EL (cell line): ENCODE measurements at places on chromosomes 16 and 17.

DNA sequence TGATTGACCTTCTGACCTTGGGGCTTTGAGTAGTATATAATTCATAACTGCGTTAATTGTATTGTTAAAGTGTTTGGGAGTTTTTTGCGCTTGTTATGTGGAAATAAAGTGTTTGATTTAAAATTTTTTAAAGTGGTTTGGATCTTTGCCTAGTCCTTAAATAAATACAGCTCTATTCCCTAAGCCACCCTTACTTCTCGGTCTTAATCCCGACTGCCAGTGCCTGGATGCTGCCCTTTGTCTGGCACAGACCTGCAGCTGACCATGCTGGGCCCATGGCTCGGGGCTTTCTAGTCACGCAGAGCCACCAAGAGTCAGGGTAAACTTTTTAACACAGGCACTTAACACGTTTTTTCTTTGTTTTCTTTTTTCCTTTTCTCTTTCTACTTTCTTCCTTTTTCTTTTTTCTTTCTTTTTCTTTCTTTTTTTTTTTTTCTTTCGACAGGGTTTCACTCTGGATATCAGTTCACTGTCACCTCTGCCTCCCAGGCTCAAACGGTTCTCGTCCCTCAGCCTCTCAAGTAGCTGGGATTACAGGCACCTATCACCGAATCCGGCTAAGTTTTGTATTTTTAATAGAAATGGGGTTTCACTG, 19.6 kb upstream of the SLC5A11 start:
- DNase-seq: no peak

DNA sequence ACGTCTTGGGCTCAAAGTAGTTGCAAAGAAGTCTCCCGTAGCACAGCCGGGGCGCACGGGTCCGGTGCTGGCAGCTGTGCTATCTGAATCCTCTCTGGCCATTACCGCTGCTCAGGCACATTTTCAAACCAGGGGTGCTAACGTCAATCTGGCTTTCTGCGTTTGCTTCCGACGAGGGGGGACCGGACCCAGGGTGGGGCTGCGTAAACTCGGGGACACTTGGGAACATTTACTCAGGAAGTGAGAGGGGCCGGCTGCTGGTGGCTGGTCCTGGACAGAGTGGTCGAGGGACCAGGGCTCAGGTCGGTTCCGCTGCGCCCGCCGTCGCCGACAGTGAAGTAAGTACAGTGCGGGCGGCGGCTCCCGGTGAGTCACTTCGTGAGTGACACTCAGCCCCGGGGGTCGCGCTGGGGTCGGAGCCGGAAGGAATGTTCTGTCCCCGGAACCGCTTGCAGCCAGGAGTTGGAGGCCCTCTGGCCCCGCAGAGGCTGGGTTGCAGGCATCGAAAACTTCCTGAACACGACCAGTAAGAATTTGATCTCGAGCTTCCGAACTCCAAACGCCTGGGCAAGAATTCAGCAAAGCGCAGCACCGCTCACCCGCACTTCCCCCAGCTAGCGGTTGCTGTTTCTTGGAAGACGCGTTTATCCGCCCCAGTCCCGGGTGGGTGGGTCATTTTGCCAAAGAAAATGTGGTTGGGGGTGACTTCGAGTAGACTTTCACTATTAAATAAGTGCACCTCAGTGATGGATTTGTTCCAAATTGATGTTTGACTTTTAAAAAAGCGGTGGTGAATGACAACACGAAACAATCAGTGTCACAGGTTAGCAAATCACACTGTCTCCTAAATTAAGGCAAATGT, 1.4 kb upstream of the HS3ST3B1 start:
- DNase-seq: peak; percentile 68

DNA sequence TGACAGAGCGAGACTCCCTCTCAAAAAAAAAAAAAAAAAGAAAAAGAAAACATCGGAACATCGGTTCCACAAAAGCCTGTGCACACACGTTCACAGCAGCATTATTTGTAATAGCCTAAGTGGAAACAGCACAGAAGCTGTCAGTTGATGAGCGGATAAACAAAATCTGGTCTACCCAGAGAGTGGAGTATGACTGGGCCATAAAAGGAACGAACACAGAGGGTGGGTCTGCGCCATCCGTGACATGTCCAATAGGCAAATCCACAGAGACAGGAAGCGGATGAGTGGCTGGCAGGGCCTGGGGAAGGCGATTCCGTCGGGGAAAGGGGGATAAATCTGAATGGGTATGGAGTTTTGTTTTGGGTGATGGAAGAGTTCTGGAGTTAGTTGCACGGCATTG, 212.2 kb upstream of the CIBAR2 start:
- no peak for DNase-seq

GRCh38 chr16:9195287-9195686, 103.8 kb downstream of the HAPSTR1 start:
- DNase-seq: no peak

DNA sequence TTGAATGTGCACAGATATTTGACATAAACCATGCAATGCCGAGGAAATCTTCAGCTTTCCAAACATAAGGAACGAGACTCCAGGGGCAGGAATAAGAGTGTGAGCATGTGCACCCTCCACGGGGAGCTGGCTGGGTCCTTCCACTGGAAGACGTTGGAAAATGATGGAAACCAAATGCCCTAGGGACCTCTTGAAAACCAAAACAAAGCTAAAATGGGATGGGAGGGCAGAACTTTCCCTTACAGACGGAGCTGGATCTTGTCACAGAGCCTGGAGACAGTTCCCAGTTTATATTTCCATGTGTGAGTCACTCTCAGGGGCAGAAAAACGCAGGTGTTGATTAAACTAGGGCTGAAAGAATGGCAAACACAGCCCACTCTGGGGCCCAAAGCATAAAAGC, 34.4 kb upstream of the DNAH17 start:
- DNase-seq: no peak

DNA sequence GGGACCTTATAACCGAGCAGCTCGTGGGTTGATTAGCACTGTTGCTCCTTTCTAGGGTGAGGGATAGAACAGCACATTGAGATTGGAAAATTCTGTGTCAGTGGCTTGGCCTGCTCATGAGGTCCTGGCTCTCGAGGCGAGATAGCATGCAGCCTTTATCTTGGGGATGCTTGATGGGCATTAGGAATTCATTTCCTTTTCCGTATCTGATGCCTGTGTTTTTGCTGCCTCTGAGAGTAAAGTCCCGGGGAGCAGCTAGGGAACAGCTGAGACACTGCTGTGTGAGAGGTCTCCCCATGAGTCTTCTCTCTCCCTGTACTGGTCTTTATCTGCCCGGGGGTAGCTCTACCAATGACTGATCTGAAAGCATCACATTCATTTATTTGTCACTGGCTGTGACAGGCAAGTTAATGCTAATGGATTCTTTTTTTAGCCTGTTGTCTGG, 14.5 kb downstream of the MSI2 start:
- no peak for DNase-seq

DNA sequence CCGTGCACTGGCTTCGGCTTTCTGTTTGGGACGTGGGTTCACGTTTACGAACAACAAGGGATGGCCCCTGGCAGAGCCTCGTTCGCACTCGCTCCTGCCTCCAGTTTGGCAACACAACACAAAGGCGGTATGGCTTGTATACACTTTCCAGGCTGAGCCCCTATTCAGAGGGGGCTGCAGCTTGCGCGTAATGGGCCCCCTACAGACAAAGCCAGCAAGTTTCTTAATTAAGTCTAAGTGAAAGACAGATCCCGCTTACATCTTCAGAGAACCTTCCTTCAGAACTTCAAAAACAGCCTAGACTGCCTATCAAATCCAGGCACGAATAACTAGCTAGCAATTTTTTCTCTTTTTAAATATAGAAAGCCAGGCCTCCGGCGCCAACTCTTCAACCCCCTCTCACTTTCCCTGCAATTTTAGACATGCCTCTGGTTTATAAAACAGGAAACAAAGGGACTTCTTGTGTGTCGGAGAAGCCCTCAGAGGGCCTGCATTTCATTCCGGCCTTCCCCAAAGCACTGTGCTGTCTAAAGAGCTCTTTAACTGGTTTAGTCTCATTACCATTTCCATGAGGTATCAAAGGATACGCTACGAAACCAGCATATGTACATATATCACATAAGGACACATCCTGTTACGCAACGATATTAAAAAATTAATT, 244.9 kb downstream of the STX8 start:
- DNase-seq: no peak

DNA sequence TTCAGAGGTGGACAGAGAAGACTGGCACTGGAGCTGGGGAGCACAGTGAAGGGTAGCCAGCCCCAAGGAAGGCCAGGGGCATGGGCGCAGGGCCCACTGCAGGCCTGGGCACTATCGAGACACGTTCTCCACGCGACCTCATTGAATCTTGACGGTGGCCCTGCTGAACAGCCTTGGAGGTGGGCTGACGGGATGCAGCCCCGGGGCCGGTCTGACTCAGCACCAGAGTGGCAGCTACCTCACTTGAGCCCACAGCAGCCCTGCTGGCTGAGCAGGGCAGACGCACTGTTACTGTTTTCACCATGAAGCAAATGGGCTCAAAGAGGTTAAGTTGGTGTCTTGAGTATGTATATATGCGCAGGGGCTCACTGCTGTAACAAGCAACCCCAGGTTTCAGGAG, 78.8 kb upstream of the FOXF1 start:
- DNase-seq: no peak

- DNase-seq: peak; percentile 82
These were observed 58.8 kb downstream of the ZDHHC7 start for GRCh38 chr16:84952335-84953189.

- no peak for DNase-seq
These were observed 32.0 kb upstream of the DOC2B start for GRCh38 chr17:213286-214105.

DNA sequence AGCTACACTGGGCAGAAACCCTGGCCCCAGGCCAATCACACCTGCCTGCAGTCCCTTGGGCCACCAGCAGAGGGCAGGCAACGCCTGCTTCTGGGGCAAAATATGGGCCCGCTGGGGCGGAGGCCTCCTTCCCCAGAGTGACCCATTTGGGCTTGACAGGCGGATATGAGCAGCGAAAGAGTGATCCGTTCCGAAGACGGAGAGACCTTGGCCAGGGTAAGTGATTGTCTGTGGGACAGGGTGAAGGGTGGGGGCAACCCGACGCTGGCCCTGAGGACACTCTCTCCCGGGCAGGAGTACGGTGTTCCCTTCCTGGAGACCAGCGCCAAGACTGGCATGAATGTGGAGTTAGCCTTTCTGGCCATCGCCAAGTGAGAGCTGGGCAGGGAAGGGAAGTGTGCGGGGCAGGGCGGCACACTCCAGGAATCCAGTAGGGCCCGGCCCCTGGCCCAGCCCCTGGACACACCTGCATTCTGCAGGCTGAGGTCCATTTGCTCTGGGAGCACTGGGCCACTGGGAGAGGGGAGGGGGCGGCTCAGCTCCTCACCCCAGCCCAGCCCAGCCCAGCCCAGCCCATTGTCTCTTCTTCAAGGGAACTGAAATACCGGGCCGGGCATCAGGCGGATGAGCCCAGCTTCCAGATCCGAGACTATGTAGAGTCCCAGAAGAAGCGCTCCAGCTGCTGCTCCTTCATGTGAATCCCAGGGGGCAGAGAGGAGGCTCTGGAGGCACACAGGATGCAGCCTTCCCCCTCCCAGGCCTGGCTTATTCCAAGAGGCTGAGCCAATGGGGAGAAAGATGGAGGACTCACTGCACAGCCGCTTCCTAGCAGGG, 3.5 kb upstream of the NHERF1 start:
- peak; percentile 66 for DNase-seq

GRCh38 chr17:27577884-27578717, 52.9 kb upstream of the LGALS9 start:
- DNase-seq: no peak

- DNase-seq: no peak
These were observed 1.6 kb downstream of the MPO start for GRCh38 chr17:58279016-58279711.

- DNase-seq: no peak
These were observed 1.1 kb downstream of the LASP1NB start for GRCh38 chr17:38926293-38927070.

- DNase-seq: no peak
These were observed 21.3 kb downstream of the ZCCHC14 start for GRCh38 chr16:87471278-87472141.

DNA sequence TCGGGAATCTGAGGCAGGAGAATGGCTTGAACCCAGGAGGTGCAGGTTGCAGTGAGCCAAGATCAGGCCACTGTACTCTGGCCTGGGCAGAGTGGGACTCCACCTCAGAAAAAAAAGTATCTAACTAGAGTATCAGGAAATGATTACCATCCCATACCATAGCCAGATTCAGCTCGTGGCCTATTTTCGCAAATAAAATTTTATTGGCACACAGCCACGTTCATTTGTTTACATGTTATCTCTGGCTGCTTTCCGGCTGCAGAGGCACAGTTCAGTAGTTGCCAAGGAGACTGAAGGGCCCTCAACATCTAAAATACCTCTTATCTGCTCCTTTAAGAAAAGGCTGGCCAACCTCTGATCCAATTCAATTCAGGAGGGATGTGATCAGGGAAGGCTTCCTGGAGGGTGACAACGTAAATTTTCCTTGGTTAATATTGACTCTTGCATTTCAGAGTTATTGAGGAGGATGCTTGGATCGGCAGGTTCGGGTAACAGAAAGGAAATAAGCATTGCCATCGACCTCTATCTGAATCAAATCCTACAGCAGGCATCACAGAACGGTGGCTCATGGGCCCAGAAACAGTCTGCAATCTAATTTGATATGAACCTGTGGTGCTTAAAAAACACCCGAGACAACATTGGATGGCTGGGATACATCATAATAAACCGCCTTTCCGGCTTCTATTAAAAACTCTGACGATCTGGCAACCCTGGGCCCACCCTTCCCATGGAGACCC, 73.8 kb downstream of the XYLT1 start:
- DNase-seq: no peak

DNA sequence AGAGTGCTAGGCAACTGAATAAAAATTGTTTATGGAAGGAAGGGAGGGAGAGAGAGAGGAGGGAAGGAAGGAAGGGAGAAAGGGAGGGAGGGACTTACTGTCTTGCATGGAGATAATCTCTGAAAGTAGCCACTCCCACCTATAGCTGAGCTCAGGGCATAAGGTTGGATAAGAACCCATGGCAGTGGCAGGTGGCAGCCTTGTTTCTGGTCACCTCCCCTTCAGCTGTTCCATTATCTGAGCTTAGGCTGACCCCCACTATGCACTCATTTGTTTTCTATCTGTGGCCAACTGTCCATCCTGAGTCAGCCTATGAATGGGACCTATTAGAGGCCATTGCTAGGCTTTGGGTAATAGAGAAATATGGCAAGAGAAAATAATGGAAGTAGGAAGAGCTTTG, 25.3 kb upstream of the MTMR4 start:
- DNase-seq: no peak

- DNase-seq: no peak
These were observed 5.1 kb downstream of the TSPOAP1 start for GRCh38 chr17:58323366-58324055.
